C1 segment of cervical spinal cord (tissue), 14 donors: ENCODE measurements at places on chromosomes 16 and 17.
A peak's percentile ranks its signal among the peaks of the same experiment; 100 is the strongest.

- no peak for DNase-seq
These were observed 50.6 kb downstream of the RBBP6 start for GRCh38 chr16:24589997-24590396.

- no peak for DNase-seq
These were observed 43.9 kb downstream of the KLHDC4 start for GRCh38 chr16:87721622-87722585.

DNA sequence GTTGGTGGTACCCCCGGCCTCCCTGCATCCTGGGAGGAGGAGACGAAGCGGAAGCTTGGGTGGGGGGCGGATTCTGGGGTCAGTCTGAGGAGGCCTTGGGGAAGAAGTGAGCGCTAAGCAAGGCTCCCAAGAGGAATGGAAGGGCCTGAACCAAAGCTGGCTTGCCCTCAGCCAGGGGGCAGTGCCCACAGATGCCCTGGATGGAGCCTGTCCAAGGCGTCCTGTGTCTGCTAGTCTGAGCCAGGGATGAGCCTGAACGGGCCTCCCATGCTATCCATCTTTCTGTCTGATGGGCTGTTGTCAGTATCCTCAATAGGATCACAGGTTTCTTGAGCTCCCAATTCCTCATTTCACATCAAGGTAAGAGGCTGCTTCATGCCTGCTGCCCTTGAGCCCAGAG, 122.3 kb upstream of the LHX1 start:
- DNase-seq = no peak

DNA sequence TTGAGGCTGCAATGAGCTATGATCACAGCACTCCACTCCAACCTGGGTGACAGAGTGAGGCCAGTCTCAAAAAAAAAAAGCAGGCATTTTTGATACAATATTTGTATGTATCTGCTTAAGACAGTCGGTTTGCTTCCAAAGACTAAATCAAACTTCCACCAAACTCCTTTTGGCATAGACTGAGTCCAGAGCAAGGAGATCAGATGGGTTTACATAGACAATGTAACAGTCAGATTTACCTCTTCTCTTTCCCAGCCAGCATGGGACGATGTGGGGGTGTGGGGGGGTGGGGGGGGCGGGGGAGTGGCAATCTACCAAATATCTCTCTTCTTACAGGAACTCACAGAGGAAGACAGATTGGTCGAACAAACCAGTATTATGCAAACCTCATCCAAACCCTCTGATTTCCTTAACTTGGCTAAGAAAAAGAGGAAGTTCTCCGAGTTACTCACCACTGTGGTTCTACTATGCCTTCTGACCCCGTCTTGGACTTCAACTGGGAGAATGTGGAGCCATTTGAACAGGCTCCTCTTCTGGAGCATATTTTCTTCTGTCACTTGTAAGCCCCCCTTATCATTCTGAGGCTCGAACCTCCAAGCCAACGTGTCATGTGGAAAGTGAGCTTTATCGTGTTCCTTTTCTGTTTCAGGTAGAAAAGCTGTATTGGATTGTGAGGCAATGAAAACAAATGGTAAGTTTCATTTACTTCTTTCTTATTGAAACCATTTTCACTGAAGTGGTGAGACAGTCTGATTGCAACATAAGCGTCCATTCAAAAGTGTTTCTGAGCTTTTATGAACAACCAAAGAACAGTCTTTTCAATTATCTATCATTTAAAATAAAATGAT, at the start of gene MILR1:
Gene MILR1 (plus strand): TSS at position 451 of the 848 bp plus-strand sequence. CDS start 54 bp downstream, at position 505.
- peak; percentile 2 for DNase-seq

DNA sequence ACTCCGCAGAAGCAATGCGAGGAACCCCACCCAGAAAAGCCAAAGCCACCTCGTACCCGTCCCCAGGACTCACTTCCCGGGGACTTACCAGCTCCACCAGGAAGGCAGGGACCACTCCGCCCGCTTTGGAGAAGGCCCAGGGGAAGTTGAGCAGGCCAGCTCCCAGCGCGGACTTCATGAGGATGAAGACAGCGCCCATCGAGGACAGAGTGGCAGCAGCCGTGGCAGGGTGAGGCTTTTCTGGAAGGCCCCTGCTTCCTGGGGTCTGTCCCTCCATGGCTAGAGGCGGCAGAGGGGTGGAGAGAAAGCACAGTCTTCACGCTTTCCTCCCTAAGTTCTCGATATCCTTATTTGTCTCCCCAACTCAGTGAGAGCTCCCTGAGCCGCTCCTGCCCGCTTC, 714 bp downstream of the SLC38A8 start:
- DNase-seq = no peak

DNA sequence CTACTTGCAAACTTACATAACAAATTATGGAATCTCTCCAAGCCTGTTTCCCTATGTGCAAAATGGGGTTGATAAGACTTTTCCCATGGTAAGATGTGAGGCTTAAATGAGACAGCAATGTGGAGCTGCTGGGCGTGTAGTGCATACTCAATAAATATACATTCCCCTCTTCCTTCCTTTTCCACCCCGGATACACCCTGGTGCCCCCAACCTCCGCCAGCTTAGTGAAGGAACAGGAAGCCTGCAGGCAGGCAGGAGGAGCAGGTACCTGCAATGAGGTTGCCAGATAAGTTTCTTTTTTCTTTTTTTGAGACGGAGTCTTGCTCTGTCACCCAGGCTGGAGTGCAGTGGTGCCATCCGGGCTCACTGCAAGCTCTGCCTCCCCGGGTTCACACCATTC, 14.9 kb downstream of the C17orf50 start:
- DNase-seq = no peak

DNA sequence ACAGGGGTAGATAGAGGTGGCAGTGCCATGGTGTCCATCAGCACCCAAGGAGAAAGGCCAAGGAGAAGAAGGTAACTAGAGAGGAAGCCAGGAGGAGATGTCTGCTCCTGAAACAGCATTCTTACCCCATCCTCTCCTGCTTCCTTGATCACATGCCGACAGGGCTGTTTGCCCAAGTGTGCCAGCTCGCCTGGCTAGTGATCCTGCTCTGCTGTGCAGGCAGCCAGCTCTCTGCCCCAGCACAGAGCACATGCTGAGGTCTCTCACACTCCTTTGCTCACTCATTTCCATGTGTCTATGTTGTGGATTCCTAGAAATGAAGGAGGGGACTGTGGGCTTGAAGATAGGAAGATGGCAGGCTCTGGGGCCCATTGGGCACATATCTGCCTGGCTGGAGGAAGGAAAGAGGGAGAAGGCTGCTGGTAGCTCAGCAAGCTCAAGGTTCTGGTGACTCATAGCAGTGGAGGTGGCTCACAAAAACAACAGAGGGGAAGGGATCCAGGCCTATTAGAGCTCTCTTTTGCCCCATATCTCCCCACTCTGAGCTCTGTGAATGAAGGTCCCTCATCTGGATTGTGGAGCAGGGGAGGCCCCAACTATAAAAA, 54.3 kb downstream of the NEUROD2 start:
- DNase-seq = no peak

DNA sequence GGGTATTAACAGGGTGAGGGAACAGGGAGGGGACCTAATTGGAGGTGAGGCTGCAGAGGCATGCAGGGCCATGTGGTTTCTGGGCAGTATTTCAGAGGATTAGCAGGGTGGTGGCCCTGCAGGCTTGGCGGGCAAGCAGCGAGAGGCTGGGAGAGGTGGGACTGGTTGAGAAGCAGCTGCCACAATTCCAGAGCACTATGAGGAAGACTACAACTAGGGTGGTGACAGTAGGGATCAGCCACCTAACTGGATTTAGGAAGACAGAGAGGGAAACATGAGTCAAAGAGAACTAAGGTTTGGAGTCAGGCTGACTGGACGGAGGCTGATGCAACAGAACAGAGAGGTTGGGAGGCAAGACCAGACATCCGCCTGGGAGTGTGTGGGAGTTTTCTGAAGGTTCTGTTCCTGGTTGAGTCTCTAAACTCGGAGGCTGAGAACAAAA, 12.3 kb downstream of the ALOXE3 start:
- no peak for DNase-seq

DNA sequence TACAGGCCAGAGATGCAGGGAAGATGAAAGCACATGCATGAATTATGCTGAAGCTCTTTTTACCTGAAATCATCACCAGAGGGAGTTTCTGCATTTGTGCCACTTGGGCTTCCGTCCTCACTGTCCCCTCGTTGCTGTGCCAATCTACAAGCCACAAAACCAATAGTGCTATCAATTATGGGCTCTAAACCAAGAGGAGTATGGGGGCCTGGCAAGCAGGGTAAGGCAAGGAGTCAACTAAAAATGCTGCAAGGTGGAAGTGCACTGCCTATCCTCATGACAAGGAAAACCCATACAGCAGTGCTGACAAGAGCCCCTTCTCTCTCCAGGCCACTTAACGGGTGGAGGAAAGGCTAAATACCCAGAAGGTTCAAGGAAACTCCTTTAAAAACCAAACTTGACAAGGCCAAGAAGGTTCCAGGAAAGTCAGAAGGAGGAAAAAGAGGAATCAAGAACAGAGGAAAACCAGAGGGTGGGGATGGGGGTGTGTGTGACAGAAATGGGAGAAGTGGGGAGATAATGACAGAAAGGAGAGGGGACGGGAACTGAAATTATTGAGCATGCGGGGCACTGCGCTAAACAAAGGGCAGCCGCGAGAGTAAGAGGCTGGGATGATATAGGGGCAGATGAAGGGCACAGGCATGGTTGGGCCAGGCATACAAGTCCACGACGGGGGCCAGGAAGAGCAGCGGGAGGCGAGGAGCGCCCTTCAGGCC, 674 bp downstream of the C17orf75 start:
- no peak for DNase-seq

DNA sequence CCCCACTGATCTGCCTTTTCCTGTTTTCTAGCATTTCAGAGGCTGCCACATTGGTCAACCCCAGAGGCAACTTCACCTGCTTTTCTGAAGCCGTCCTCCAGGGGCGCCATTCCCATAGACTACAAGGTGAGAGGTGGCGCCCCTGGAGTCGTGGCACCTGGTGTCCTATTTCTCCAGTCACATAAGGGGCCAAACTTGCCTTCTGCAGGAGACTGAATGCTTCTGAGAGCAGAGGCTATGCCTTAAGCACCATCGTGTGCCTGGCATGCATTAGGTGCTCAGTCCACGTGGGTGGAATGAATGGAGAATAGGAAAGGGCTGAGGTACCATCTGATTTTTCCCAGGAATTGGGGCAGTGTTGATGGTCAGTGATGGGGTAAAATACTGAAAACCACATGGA, 164.8 kb downstream of the HAPSTR1 start:
- DNase-seq = no peak

DNA sequence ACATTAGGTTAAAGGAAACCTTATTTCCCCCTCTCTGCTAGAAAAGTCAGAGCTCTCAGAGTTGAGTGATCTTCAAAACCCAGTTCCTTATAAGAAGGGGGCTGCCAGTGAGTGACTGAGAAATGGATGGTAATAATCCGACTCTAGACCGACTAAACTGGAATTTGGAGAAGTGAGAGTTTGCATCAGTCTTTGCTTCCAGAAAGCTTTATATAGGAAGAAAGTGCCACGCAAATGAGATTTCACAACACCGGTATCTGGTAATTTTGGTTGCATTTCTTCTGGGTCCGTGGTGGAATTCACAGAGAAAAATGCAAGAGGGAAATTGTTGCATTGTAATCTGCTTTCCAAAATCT, 271.4 kb downstream of the MAF start:
- no peak for DNase-seq

GRCh38 chr16:11686713-11687380, 18.6 kb downstream of the SNN start:
- no peak for DNase-seq

- DNase-seq = no peak
These were observed 66.0 kb downstream of the TMC6 start for GRCh38 chr17:78062596-78062995.

- DNase-seq = no peak
These were observed 98.7 kb downstream of the ABCC12 start for GRCh38 chr16:48057048-48057447.

DNA sequence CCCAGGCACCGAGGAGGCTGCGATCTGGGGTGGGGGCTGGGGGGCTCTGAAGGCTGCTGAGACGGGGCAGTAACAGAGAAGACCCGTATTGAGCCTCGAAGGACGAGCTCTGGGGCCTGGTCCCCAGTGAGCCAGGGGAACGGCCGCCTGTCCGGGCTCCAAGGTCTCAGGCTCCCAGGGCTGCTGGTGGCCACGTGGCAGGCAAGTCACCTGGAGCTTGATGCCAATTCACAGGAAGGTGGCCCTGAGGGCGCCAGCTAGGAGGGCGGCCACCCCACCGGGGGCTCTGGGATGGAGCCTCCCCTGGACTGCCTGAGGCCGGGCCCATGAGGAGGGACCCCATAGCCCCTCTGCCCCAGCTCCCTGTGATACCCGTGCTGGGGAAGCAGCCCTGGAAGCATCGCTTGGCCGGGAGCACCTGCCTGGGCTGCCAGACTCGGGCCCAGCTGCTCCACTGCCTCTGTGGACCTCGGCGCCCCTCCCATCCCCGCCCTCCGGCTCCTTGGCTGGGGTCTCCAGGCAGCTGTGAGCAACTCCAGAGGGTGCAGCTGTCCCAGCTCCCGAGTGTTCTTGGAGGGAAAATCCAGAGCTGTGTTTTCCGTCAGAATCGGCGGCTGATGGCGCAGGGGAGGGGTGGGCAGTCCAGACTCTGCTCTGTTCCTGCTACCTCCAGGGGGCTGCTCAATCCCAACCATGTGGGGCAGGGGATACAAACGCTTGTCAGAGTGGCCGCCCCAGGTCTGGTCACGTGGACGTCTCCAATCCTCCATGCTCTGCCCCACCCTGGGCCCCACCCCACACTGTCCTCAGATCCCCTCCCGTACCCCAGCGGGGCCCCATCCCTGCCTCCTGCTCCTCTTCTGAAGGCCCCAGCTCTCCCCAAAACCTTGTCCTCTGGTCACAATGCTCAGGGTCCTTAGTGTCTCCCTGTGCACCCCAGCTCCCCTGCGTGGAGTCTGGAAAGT, 67.2 kb upstream of the GNG13 start:
- DNase-seq = no peak

DNA sequence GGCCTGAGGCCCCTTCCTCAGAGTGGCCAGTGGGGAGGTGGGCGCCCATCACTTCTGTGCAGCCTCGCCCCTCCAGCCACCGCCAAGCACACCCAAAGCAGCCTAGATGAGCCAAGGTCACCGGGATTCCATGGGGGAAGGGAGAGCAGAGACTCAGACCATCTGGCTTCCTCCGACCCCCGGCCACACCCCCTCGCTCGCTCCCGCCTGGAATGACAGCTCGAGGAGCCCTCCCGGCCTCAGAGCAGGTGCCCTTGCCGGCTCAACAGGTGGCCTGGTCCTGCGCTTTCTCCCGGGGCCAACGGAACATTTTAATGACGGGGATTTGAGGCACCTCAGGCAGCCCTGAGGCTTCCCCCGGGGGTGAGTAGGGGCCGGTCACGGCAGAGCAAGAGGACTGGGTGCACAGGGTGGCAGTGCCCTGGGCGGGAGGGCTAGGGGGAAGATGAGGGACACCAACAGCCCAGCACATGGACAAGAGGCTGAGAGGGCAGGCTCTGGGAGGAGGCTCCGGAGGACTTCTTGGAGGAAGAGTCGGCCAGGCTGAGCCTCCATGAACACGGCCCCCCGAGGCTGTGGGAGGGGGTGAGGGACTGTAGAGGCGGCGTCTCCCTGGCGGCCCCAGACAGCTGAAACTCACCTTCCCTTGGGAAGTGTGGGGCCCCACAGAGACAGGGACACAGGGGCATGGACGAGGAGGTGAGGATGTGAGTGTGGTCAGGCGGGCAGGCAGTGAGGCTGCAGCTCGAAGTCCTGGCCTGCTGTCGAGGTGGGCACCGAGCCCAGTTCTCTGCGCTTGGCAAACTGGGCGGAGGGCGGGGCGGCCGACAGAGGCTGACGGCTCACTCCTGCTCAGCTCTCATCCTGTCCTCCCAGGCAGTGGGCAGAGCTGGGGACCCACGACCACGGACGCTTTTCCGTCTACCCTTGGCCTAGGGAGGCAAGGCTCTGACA, 12.5 kb upstream of the C1QTNF8 start:
- no peak for DNase-seq

GRCh38 chr17:73290399-73291259, 21.2 kb downstream of the CDC42EP4 start:
- DNase-seq = no peak
